Stimulated activated CD8-positive, alpha-beta memory T cell treated with anti-CD3 and anti-CD28 coated beads, Interleukin-2, amount 100 ng/mL, for 48 hours (primary cell): ENCODE measurements at places on chromosomes 6 and 20.

DNA sequence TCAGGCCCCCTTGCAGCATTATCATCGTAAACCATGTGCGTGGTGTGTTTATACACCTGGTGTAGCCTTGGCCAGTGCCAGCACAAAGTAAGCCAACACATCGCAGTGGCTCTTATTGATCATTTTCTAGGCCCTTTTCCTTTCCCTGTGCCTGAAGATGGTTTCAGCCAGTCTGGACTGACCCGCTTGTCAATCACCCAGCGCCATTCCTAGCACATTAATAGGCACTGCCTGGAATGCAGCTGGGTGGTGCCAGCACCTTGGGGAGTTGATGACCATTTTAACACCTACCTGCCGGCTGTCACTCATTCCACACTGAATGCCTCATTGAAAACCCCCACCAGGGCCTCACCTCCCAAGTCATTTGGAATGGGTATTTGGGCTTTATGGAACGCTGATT lies 4.9 kb upstream of the UQCC2 start:
- DNase-seq, result no peak

DNA sequence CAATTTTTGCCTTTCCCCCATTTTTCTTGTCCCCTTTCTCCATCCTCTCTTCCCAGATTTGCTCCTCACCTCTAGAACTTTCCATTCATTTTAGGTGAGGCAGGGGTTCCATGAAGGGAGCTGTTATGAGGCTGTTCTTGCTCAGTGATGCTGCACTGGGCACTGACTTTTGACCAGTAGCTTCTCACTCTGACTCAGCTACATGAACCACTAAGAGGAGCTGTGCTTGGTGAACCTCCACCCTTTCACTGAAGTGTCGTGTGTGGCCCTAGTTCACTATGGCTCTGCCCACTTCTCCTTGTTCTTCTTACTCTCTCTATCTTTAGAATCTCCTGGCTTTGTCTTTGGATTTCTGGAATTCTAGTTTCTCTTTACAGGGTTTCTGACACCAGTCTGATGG lies 307.1 kb upstream of the RNF24 start:
- DNase-seq, result no peak

DNA sequence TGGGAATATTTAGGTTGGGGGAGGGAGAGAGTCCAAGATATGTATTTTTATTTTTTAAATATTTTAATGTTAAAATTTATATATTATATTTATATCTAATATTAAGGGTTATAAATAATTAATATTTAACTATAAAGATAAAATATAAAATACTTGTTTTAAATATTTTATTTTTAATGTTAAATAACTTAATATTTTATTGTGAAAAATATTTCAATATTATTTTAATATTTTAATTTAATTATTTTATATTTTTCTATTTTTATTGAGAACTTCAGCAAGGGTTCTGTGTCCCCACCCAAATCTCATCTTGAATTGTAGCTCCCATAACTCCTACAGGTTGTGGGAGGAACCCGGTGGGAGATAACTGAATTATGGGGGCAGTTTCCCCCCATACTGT lies 34.0 kb downstream of the PERP start:
- DNase-seq, result no peak

DNA sequence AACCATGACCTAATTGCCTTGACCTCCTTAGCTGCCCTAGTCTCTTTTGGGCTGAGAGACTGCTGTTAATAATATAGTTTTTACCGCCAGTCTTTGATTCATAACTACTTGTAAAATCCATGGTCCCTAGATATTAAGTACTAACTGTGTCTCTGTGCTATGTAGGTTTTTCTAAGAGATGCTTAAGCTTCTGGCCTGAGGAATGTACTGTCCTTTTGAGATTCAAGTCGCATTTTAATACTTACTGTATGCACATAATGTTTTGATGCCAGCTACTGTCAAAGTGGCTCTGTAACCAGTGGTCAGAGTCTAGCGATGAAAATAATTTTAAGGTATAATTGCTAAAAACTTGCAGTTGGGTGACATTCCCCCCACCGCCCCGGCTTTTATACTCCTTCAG lies 2.1 kb downstream of the AKAP12 start:
- no peak for DNase-seq

DNA sequence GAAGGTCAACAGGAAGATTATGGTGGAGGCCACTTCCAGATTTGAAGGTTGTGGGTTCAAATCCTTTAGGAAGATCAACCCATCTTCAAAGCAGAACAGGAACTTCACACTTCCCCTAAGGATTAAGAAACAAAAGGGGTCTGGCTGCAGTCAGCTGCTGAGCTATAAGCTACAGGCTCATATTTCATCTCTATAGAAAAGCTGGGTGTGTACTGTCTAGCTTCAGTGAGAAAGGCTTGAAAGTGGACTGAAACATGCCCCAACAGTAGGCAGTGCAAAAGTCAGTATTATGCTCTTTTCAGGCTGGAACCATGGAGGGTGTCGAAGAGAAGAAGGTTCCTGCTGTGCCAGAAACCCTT lies 60.1 kb upstream of the SPDEF start:
- no peak for DNase-seq

DNA sequence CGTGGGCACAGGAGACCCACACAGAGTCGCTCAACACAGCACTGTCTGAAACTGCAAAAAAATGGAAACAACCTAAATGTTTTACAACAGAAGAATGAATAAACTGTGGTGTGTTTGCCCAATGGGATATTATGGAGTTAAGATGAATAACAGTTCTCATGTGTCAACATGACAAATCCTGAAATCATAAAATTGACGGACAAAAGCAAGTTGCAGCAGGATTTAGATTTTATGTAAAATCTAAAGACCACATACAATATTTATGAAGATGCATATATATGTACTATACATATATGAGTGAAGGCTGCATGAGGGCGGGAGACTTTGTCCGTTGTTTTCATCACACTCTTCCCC lies 79.7 kb downstream of the GRM4 start:
- no peak for DNase-seq

GRCh38 chr20:881051-881782 lies 34.9 kb downstream of the ANGPT4 start:
- DNase-seq, result peak; percentile 7

GRCh38 chr6:143160439-143161220 lies 99.9 kb downstream of the AIG1 start:
- no peak for DNase-seq

- DNase-seq, result no peak
These were observed 183.5 kb upstream of the PCSK2 start for GRCh38 chr20:17043323-17043722.

DNA sequence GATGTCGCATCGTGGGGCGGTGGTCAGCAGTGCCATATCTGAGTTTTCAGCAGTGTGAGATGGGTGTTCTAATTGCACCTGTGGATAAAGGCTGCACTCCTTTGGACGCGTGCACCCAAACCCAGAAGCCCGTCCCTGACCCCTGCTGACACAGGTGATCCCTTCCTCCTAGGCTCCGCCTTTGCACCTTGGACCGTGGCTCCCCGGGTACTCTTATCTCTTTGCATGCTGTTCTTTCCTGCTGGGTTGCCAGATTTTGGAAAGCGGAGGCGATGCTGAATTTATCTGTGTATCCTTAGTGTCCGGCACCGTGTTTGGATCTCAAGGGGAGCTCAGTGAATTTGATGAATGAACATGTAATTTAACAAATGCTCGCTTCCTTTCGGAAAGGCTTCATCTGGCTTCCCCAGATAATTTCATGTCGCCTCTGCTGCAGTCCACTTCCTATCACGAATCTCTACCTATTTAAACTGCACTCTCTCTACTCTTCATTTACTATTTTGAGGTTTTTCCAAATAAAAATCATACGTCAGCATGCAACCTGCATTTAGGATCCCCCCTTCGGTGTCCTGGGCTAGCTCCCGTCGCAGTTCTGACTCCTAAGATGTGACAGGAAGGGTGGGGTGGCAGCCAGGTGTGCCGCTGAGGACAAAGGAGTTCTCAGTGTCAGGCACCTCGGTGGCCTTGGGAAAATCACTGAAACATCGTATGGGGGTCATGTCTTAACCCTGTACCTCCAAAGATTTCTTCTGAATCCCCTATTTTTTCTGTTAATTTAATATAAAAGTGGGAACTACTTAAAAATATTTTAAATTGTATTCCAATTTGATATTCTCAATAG lies 753 bp upstream of the PERP start:
- DNase-seq, result no peak

- no peak for DNase-seq
These were observed 42.1 kb upstream of the TMEM30A start for GRCh38 chr6:75326557-75327258.

GRCh38 chr6:169073311-169073710 lies 180.3 kb downstream of the THBS2 start:
- DNase-seq, result no peak

GRCh38 chr20:49878977-49879376 lies 36.4 kb downstream of the SPATA2 start:
- no peak for DNase-seq

DNA sequence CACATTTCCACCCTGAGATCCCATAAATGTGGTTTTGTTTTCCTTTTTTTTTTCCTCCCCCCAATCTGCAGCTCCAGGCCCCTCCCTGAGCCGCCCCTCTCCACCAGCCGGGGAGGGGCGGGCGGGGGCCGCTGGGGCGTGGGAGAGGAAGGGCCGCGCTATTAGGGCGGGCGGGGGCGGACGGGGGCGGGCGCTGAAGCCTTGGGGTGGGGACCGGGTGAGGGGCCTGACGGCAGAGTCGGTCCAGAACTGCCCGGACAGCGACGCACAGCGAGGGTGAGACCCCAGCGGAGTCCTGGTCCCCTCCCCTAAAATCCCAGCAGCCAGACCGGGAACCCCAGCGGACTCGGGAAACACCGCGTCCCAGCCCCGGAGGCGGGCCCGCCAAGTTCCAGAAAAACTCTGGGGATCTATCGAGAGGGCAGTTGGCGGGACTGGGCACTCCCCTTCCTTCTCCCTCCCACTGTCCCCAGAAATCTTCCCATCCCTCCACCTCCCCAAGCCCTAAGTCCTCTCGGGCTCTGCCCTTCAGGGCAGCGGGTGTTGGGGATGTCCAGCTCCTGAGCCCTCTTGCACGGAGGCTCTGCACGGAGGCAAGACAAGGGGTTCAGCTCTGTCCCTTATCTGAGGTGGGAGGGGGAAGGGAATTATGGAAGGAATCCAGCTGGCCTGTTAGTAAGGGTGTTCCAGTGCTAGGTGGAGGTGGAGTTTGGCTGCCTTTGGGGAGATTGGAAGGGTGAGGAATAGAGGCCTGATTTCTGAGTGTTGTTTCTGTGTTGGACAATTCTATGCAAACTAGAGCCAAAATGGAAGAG lies at the start of gene PRICKLE4:
Gene PRICKLE4, plus strand, starts transcription at position 232 of the 815 bp plus-strand sequence. CDS start 2,692 bp downstream, outside the sequence.
- no peak for DNase-seq

DNA sequence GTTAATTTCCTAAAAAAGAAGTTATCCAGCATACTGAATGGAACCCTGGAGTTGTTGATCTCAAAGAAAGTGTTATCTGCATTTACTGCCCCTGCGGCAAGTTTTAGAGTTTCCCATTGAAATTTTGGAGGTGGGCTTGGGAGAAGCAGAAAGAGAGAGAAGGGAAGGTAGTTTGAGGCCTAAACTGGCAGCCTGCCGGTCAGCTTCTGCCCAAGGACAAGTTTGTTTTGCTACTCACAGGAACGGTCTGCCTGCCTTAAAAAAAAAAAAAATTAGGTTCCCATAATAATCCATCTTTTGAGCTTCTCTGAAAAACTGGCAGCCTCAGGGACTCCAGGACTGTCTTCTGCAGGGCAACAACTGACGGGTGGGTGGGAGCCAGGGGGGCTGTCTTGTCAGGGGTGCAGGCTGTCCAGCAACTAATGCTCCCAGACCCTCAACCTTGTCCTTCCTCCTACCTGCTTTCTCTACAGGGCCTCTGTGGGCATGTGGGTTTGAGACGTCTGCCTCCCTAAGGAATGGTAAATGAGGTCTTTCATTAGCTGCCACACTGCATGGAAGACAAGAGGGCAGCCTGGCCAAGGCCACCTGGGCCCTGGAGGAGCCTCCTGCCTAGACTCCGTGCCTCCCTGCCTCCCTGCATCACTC lies 176.1 kb upstream of the KCNG1 start:
- no peak for DNase-seq

- DNase-seq, result no peak
These were observed 202.0 kb upstream of the GMDS start for GRCh38 chr6:2447318-2447920.

DNA sequence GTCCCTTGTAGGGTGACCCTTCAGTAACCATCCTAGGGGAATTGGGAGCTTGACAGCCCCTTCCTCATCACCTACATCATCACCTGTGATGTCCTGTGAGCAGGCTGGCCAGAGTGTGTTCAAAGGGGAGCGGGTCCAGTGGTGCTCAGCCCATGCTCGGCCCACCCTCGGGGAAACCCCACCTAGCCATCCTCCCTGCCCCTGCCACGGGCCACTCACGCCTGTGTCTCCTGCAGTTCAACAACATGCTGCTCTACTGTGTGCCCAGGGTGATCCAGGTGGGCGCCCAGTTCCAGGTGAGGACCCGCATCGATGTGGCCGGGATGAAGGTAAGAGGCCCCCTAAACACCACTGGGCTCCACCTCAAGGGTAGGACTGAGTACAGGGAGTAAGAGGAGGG lies 10.1 kb downstream of the FGD2 start:
- DNase-seq, result no peak

DNA sequence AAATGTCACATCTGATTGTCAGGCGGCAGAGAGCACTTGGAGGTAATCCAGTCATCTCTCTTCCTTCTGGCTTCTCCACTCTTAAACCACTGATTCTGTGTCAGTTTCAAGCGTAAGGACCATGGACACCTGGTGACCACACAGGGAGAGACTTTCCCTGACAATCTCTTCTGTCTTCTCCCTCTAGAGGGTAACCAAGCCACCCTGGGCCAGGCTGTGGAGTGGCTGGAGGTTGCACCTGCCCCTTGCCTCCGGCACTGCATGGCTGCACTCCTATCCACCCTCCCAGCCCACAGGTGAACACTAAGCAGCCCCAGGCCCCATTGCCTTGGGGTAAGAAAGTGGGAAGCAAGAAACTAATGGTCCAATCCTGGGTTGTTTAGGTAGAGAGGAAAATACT lies 78.7 kb downstream of the BFSP1 start:
- no peak for DNase-seq

DNA sequence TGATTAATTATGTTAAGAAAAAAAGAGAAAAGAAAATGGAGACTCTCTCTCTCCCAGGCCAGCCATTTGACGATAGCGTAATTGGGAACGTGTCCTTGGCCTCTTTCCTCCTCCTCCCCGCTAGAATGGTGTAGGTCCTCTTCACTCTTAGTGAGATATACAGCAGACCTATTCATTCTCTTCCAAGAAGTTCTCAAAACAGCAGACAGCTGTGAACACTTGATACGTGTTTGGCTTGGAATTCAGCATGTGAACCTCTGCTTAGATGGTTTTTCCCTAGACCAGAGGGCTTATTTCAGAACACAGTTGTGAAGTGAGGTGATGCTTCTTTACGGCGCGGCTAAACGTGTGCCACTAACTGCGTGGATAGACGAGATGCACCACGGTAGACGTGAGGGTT lies 32.6 kb upstream of the TULP4 start:
- no peak for DNase-seq
